NCI-H1105 (cell line): ENCODE measurements at places on chromosomes 16 and 17.

DNA sequence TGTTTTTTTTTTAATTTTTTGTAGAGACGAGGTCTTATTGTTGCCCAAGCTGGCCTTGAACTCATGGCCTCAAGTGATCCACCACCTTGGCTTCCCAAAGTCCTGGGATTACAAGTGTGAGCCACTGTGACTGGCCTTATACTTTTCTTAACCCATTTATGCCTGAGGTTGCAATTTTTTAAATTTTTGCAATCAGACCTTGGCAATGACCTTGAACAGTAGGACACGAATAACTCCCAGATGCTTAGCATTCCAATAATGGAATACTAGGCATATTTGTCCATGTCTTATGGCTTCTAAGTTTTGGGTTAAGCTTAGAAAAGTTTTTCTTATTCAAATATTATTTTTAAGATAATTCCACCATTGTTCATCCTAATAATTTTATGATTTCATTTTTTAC, 28.3 kb upstream of the TMEM97 start:
- DNase-seq, result no peak

GRCh38 chr16:6641091-6641490, 691.6 kb upstream of the RBFOX1 start:
- DNase-seq, result no peak

- no peak for DNase-seq
Measured at GRCh38 chr16:88684569-88685155, 1.6 kb downstream of the SNAI3 start.

DNA sequence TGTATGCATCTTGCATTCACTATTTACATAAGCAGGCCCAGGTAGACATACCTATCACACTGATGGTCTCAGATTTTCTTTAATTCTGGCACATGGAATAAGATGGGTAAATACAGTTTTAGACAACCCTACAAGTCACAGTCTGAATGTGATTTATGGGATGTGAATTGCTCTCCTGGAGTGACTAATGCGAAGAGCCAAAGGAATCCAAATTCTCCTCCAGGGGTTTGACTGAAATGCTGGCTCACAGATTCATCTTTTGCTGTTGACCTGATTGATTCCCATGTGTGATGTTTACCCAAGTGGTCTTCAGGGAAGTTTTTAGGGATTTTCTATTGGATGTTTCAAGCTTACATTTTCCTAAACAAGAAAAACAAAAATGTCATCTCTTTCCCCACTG, 277.9 kb upstream of the MON1B start:
- no peak for DNase-seq

DNA sequence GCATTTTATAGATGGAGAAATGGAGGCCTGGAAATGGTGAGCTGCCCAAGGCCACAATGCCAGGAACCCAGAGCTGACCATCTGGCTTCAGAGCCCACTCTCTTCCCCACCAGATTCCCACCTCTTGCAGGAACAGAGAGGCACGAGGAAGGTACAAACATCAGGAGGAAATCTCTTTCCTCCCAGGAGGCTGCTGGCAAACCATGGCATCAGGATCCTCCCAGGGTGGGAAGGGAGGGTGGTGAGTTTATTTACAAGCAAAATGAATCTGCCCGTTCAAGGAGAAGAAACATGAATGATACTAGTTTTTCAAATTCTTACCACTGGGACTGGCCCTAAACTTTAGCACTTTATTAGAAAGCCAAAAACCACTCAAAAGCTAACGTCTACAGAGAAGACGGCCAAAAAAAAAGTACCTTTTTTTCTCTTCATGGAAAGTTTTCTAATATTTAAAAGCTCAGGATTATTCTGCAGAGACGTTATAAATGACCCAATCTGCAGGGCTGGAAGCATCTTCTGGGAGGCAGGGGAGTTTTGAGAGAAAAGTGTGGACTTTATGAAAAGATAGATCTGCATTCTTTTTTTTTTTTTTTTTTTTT, 79.1 kb downstream of the NXN start:
- DNase-seq, result no peak

- no peak for DNase-seq
Measured at GRCh38 chr17:72977771-72978417, 114.6 kb downstream of the SLC39A11 start.

GRCh38 chr16:79217375-79218011, 383.0 kb downstream of the MAF start:
- no peak for DNase-seq
